ENCODE measurements at places on chromosomes 13 and 19. TPM values are rescaled to one million over a fixed set of nuclear protein-coding genes. Genes with fewer than 3 reads are reported as not detected.

ATXN8OS gene
- 0.27 TPM for total RNA-seq

GNG7 gene
- total RNA-seq = 1.9 TPM

PCDH20 gene
- total RNA-seq = 1.1 TPM

DNA sequence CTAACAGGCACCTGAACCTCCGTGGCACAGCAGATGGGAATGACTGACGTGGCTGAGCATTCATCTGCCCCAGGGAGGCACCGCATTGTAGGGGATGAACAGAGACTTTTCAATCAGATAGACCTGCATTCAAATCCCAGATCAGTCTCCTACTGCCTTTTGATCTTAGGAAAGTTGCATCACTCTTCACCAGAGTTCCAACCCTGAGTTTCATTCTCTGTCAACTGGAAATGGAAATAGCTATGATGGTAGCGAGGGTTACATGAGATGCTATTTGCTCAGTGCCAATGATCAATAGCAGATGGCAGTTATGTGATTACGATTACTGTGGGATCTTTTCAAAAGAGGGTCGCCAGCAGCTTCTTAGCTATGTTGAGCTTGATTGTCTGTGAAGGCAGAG, 189.3 kb upstream of the RFC3 start:
- ATAC-seq = no peak

GRCh38 chr19:14890643-14891379, 4.9 kb upstream of the OR7A17 start:
- no peak for ATAC-seq

DNA sequence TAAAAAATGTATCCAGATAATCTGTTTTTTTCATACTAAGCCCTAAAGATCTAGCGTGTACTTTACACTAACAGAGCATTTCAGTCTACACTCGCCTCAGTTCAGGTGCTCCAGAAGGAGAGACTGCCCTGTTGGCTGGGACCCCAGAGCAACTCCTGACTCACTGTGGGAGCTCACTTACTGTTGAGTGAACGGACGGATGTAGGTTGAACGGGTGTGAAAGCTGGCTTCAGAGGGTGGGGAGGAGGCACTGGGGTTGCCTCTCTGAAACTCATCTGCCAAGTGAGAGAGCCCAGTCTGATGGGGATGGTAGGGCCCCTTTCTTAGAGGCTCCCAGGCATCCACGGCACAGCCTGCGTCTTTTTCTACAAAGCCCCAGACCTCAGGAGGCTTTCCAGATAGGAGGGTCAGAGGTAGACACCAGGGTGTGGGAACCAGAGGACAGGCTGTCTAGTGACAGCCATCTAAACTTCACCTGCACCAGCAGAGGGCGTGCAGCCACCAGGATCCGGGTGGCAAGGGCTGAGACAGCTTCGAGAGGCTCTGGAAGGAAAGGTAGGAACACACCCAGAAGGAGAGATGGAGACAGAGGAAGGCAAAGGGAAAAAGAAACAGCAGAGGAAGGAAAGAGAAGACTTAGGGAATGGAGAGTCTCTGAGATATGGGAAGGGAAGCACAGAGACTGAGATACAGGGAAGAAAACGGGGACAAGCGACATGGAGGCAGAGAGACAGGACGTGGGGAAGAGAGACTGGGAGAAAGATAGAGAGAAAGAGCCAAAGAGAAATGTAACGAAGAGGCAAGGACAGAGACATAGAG, 3.7 kb downstream of the KASH5 start:
- peak; percentile 97 for ATAC-seq

- no peak for ATAC-seq
Measured at GRCh38 chr19:18225702-18226468, at the start of gene PDE4C. TSS of gene PDE4C (minus strand) at chr19:18226438. CDS start at chr19:18226415, 23 bp downstream.

All from motor neuron (in vitro differentiated cells).